Upper lobe of left lung (tissue), 6 donors: ENCODE measurements at places on chromosomes 3 and 15. TPM values are rescaled to one million over a fixed set of nuclear protein-coding genes. Genes with fewer than 3 reads are reported as not detected.

The GALK2 gene
- 43.2 TPM for total RNA-seq

The IMPG2 gene
- 0.24 TPM for total RNA-seq

DNA sequence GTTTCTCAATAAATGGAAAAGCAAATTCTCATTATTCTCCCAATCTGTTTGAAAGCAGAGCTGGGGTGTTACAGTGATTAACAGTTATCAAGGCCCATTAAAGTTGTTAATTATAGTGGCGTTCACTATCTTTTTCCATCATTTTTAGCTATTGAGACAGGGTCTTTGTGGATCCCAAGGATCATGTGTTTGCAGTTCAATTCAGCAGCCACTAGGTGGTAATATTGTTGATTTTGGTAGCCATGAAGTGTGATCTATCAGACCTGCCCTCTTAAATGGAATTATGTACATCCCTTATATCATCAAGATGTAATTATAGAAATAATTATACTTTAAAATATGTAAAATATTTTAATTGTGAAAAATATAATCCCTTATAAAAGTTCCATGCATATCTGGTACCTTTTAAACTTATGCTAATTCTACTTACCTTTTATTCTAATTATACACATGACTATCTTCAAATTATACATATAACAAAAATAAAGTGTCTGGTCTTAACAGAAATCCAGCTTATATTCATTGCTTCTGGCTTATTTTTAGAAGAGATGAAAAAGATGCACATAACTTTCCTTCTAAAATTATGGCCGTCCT, 126.4 kb downstream of the GREM1 start:
- H3K4me1 ChIP-seq = no peaks in the 10 kb centered on the region
- no peak for DNase-seq
- no peaks in the 10 kb centered on the region for H3K27me3 ChIP-seq

GRCh38 chr15:40307421-40308211, at the start of gene PLCB2:
PLCB2 (minus strand) TSS chr15:40307935; CDS start chr15:40307672, 263 bp downstream.
- H3K36me3 ChIP-seq = no peaks in the 10 kb centered on the region
- no peak within 1 kb of the TSS for H3K4me3 ChIP-seq
- H3K27me3 ChIP-seq = no peaks in the 10 kb centered on the region
- DNase-seq = peak; percentile 66

GRCh38 chr3:125126323-125126722, 70.5 kb upstream of the HEG1 start:
- H3K4me3 ChIP-seq = no peak overlapping the region
- no peaks in the 10 kb centered on the region for H3K36me3 ChIP-seq
- DNase-seq = no peak
- H3K27ac ChIP-seq = no peak overlapping the region
- H3K27me3 ChIP-seq = no peaks in the 10 kb centered on the region
- H3K4me1 ChIP-seq = peaks cover 18% of the 10 kb centered on the region

- H3K27me3 ChIP-seq = no peaks in the 10 kb centered on the region
- H3K36me3 ChIP-seq = peaks cover 60% of the 10 kb centered on the region
- no peak overlapping the region for H3K4me3 ChIP-seq
- H3K4me1 ChIP-seq = no peaks in the 10 kb centered on the region
- DNase-seq = no peak
These were observed 40.3 kb downstream of the CDAN1 start for GRCh38 chr15:42696626-42697025.

- H3K27ac ChIP-seq = peak overlapping the region; percentile 35
- DNase-seq = no peak
- H3K36me3 ChIP-seq = no peaks in the 10 kb centered on the region
- peak overlapping the region; percentile 18 for H3K4me3 ChIP-seq
- H3K27me3 ChIP-seq = no peaks in the 10 kb centered on the region
These were observed 136.5 kb downstream of the ZNF609 start for GRCh38 chr15:64596701-64597476.
